ENCODE measurements at places on chromosomes 16 and 17. TPM values are rescaled to one million over a fixed set of nuclear protein-coding genes. Genes with fewer than 3 reads are reported as not detected.

MCRIP1 gene
- total RNA-seq, result 93.2 TPM

P2RX1 gene
- not detected for total RNA-seq

LRRC36 gene
- total RNA-seq, result not detected

KCTD19 gene
- 0.21 TPM for total RNA-seq

G6PC3 gene
- 154 TPM for total RNA-seq

MEFV gene
- not detected for total RNA-seq

ADCY9 gene
- 8.0 TPM for total RNA-seq

SLC13A2 gene
- total RNA-seq, result 0.10 TPM

TSPAN10 gene
- total RNA-seq, result 5.2 TPM

GNGT2 gene
- total RNA-seq, result 0.44 TPM

COX6A2 gene
- not detected for total RNA-seq

AURKB gene
- 159 TPM for total RNA-seq

GLYR1 gene
- 37.5 TPM for total RNA-seq

ITGA3 gene
- 435 TPM for total RNA-seq

Measured in A549 treated with RU486 at 1 μM for 4 hours (cell line).